Caki2 (cell line): ENCODE measurements at places on chromosomes 4 and X. TPM values are rescaled to one million over a fixed set of nuclear protein-coding genes. Genes with fewer than 3 reads are reported as not detected.

SYTL5 gene
- total RNA-seq: not detected in 2 replicates

- DNase-seq: no peak
These were observed 1049.2 kb upstream of the INTU start for GRCh38 chr4:126583509-126583908.

DNA sequence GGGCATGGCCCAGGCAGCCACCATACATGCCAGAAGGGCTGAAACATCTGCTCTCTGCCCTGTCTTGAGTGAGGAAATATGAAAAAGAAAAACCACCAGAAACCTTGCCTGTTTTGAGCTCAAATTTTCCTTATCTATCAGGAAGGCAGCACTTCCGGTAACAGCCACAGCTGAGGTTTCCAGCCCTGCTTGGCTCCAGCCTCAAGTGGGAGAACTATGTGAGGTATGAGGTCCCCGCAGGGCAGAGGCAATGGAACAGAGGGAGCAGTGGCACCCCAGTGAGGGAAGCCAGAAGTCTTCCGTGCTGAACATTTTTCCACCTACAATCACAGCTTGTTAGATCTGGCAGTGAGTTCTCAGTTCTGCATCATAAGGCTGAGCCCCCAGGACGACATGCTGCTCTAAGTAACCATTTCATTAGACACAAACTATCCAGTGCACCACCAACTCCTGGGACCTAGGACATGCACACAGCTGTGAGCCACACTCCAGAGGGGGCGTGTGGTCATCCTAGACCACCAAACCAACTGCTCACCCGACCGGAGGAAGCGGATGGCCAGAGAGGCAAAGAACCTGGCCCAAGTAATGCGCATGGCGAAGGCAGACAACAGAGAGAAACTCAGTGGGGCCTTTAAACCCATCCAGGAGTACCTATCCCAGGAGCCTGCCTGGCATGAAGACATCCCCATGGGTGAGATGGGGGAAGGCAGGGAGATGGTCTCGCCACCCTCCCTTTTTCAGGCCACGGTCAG is 22.6 kb downstream of the WDR1 start:
- DNase-seq: no peak

- no peak for DNase-seq
These were observed 98.9 kb upstream of the PDLIM3 start for GRCh38 chr4:185634066-185634652.

GRCh38 chr4:158778156-158778711 is 9.4 kb downstream of the FNIP2 start:
- no peak for DNase-seq

GRCh38 chr4:105236916-105237311 is 90.2 kb downstream of the TET2 start:
- no peak for DNase-seq

- DNase-seq: no peak
These were observed 174.4 kb downstream of the CAMK2D start for GRCh38 chr4:113587156-113587555.

SLC9B1 gene
- total RNA-seq: not detected in 2 replicates
